ENCODE measurements at places on chromosomes 2 and 18. TPM values are rescaled to one million over a fixed set of nuclear protein-coding genes. Genes with fewer than 3 reads are reported as not detected.

The RPL37A gene
- 7,363 TPM for total RNA-seq

The SYT4 gene
- not detected for total RNA-seq

The ZNF385B gene
- total RNA-seq: 1.0 TPM

The PSMA8 gene
- not detected for total RNA-seq

The ARHGAP15 gene
- total RNA-seq: 33.9 TPM

The SLC9A4 gene
- total RNA-seq: not detected

The LIMS2 gene
- total RNA-seq: 5.7 TPM

The KHK gene
- total RNA-seq: 2.1 TPM

The AMER3 gene
- total RNA-seq: not detected

Measured in skeletal muscle tissue (tissue), 5 donors.